Upper lobe of right lung (tissue), 1 donor: ENCODE measurements at places on chromosomes 3 and 15.

DNA sequence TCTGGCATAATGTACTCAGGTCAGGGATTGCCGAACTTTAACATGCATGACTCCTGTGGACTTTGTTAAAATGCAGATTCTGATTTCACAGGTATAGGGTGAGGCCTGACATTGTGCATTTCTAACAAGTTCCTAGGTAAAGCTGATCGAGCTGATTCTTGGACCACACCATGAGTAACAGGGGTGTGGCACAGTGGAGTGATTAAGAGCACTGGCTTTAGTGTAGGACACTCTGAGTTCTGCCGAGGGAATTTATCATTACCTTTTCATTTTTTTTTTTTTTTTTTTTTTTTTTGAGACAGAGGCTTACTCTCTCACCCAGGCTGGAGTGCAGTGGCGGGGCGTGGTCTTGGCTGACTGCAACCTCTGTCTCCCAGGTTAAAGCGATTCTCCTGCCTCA lies 169.3 kb downstream of the ADAMTS9 start:
- DNase-seq = no peak

DNA sequence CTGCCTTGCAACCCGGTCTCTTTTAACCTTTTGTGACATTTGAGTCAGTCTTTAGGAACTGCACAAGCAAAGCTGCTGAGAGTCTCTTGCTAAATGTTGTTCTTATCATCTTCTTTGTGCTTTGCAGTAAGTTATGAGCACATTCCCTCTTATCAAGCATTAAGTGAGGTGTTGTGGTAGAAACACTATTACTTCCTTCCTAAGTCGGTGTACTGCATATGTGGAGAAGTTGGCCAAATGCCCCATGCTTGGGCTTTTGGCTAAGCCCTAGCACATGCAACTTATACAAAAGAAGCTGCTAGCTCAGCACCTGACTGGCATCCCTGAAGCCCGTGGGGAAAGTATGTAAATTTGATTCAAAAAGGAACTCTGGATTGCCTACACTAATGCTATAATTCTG lies 136.5 kb upstream of the RBMS3 start:
- DNase-seq = no peak

DNA sequence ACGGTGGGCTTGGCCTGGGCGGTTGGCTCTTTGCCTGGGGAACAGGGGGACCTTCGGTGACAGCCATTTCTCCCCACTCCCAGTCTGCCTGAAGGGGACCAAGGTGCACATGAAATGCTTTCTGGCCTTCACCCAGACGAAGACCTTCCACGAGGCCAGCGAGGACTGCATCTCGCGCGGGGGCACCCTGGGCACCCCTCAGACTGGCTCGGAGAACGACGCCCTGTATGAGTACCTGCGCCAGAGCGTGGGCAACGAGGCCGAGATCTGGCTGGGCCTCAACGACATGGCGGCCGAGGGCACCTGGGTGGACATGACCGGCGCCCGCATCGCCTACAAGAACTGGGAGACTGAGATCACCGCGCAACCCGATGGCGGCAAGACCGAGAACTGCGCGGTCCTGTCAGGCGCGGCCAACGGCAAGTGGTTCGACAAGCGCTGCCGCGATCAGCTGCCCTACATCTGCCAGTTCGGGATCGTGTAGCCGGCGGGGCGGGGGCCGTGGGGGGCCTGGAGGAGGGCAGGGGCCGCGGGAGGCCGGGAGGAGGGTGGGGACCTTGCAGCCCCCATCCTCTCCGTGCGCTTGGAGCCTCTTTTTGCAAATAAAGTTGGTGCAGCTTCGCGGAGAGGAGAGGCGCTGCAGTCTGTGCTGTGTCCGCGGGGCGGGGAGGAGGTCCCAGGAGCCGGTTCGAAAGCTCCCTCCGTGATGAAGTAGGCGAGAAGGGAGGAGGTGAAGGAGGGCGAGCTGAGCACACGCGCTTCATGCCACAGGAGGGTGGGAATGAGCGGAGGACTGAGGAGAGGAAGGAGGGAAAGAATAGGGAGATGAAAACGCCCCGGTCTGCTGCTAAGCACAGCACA lies 9.6 kb downstream of the CLEC3B start:
- peak; percentile 71 for DNase-seq

DNA sequence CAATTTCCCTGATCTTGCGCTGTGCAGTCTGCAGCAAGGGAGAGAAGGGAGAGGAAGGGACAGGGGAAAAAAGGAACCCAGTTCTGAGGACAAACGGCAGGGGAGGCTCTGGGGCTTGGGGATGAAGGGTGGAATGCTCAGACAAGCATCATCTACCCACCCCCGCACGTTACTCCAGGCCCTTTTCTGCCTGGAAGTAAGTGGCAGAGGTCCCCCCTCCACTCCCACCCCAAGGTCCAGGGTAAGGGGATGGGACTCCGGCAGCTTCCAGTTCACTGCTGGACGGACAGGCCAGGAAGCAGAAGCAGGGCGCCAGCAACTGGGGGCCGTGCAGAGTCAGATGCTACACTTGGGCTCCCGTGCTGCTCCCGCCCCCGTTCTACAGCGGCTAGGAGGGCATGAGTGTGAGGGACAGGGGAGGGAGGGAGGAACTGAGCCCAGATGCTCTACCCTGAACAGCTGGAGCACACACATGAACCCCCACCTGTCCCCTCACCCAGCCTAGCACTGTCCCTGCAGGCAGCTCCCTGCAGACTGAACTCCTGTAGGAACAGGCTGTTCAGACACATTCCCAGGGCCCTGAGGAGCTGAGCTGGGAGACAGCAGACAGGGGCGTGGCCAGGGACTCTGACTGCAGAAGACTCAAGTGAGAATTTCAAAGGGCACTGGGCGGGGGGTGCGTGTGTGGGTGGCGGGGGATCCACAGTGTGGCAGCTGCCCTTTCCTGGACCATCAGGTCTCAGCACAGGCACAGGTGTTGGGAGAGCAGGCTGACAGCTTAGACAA lies 59.7 kb downstream of the SENP2 start:
- no peak for DNase-seq

GRCh38 chr15:72340366-72340765 lies 20.4 kb upstream of the CELF6 start:
- DNase-seq = no peak

- DNase-seq = no peak
Measured at GRCh38 chr15:56496635-56497034, 31.7 kb upstream of the MNS1 start.

DNA sequence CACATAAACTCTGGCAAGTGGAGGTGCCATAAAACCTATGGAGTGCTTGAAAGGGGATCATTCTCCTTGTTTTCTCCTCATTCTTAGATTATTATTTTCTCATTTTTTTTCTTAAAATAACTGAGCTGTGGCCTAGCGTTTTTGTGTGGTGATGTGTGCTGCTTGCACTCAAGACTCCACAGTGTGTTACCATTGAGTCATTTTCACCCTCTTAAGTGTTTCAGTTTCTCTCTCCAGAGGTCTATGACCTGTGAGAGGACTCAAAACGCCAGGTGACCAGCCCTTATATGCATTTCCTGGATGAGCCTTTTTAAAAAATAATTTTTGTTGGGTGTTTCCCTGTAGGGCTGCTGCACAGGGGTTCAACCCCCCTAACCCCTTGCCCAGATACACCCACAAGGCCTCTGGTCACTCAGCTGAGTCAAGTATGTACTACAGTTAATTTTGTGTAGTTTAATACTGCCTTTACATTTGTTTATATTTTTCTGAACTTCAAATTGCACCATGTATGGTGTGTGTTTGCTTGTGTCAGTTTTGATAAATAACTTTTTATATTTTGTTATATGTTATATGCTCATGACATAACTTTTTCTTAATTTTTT lies 15.4 kb upstream of the BTLA start:
- DNase-seq = no peak
